ENCODE measurements at places on chromosomes 2 and 18. TPM values are rescaled to one million over a fixed set of nuclear protein-coding genes. Genes with fewer than 3 reads are reported as not detected.

KCNJ3 gene
- not detected for total RNA-seq

FBXO48 gene
- total RNA-seq = 2.8 TPM

FEV gene
- not detected for total RNA-seq

REL gene
- 22.3 TPM for total RNA-seq

DLX1 gene
- total RNA-seq = not detected

DLX2 gene
- total RNA-seq = not detected

ELAC1 gene
- total RNA-seq = 9.1 TPM

ETAA1 gene
- total RNA-seq = 11.1 TPM

INHA gene
- not detected for total RNA-seq

ASB18 gene
- not detected for total RNA-seq

MEIS1 gene
- not detected for total RNA-seq

AGAP1 gene
- 0.97 TPM for total RNA-seq

OTOS gene
- not detected for total RNA-seq

GPR39 gene
- not detected for total RNA-seq

CCDC141 gene
- 14.6 TPM for total RNA-seq

TXNDC2 gene
- total RNA-seq = not detected

SAP130 gene
- total RNA-seq = 39.1 TPM

IL36RN gene
- not detected for total RNA-seq

SCYGR4 gene
- not detected for total RNA-seq

SDC1 gene
- total RNA-seq = 0.19 TPM

RGPD8 gene
- total RNA-seq = 4.1 TPM

CDKL4 gene
- 0.32 TPM for total RNA-seq

ANXA4 gene
- 70.6 TPM for total RNA-seq

FBXO41 gene
- total RNA-seq = 20.2 TPM

PJVK gene
- total RNA-seq = 1.5 TPM

FHOD3 gene
- not detected for total RNA-seq

TCF7L1 gene
- not detected for total RNA-seq

AKAIN1 gene
- total RNA-seq = not detected

BAZ2B gene
- total RNA-seq = 13.0 TPM

SGO2 gene
- total RNA-seq = 55.2 TPM

DSC3 gene
- total RNA-seq = not detected

SERPINB7 gene
- not detected for total RNA-seq

WDFY1 gene
- total RNA-seq = 79.2 TPM

FAHD2B gene
- 23.0 TPM for total RNA-seq

CCDC178 gene
- not detected for total RNA-seq

UGT1A3 gene
- not detected for total RNA-seq

FSHR gene
- total RNA-seq = not detected

LHCGR gene
- total RNA-seq = not detected

KIF1A gene
- 0.37 TPM for total RNA-seq

SULT1C2 gene
- not detected for total RNA-seq

SNTG2 gene
- total RNA-seq = not detected

SERTAD2 gene
- 16.9 TPM for total RNA-seq

TDRD15 gene
- not detected for total RNA-seq

MYO1B gene
- total RNA-seq = 0.74 TPM

NGEF gene
- not detected for total RNA-seq

ARMC9 gene
- total RNA-seq = 0.45 TPM

BOK gene
- not detected for total RNA-seq

CYP1B1 gene
- total RNA-seq = 13.8 TPM

ZBTB7C gene
- total RNA-seq = 0.10 TPM

RAMP1 gene
- 4.9 TPM for total RNA-seq

SH2D6 gene
- total RNA-seq = 0.77 TPM

TUBA3D gene
- not detected for total RNA-seq

EHBP1 gene
- total RNA-seq = 22.2 TPM

CCDC88A gene
- total RNA-seq = 9.5 TPM

ANKRD30B gene
- total RNA-seq = not detected

IL36B gene
- total RNA-seq = not detected

TSGA10 gene
- 8.1 TPM for total RNA-seq

FAM124B gene
- total RNA-seq = 0.64 TPM
